NCI-H526 (cell line): ENCODE measurements at places on chromosomes 1 and 21.

- DNase-seq: peak; percentile 36
Observed at GRCh38 chr1:204255966-204256365, 42.2 kb upstream of the GOLT1A start.

- no peak for DNase-seq
Observed at GRCh38 chr1:221099747-221100595, 220.7 kb downstream of the HLX start.

DNA sequence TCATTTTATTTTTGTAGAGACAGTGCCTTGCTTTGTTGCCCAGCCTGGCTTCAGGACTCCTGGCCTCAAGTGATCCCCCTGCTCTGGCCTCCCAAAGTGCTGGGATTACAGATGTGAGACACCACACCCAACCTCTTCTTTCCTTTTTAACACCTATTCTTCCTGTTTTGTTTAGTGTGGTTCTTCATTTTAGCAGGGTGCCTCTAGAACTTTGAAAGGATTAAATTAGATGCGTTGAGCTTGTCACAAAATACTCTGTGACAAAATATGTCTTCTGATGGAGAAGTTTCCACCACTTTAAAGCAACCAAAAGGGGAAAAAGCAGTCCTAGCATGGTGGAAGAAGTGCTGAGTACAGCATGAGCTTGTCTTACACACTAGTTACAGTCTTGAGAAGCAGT is 42.0 kb downstream of the CDC14A start:
- DNase-seq: no peak

DNA sequence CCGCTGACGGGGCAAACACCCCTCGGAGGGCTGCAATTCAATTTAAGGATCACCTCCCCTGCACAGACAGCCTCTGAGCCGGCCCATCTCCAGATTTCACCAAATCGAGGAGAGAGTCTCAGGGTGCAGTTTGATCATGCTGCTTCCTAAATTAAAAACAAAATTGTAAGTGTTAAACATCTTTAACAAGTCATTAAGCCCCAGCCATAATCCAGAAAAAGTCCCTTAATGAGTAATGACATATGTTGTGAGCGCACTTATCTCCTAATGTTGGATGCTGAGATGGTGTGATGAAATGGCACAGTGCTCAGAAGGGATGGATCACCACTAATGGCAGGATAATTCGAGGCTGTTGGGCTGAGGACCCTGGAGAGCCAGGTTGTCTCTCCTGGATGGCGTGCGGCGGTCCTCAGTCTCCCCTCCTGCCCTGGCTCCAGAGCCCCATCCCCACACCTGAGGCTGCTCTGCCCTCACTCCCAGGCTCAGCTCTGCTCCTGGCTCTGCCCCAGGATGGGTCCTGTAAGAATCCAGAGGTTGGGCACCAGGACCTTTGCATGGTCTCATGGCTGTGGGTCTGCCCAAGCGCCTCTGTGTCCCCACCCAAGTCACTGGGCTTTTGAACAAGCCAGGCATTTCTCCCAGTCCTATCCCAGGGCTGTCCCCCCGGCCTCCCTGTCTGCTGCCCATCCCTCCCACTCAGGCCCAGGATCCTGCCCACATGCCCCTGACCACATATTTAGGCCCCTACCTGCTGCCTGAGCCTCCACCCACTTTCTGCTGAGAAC is 224.4 kb upstream of the POU3F1 start:
- DNase-seq: no peak

DNA sequence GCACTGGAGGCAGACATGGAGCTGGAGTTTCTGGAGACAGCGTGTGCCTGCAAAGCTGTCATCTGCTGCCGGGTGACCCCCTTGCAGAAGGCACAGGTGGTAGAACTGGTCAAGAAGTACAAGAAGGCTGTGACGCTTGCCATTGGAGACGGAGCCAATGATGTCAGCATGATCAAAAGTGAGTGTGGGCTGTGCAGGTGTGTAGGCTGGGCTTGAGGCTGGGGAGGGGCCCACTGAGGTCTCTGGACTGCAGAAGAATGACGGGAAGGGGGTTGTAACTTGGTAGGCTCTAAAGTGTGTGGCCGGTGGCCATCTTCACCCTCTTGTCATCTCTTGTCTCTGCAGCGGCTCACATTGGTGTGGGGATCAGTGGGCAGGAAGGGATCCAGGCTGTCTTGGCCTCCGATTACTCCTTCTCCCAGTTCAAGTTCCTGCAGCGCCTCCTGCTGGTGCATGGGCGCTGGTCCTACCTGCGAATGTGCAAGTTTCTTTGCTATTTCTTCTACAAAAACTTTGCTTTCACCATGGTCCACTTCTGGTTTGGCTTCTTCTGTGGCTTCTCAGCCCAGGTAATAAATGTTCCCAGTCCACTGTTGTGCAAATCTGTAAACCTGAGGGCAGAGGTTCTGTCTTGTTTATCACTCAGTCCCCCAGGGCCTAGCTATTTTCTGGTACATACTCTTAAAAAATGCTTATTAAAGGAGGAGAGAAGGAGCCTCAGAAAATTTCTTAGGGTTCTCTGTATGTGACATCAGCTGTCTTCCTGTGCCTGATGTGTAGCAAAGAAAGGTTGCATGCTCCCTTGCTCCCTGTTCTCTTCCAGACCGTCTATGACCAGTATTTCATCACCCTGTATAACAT is 19.9 kb downstream of the ATP8B2 start:
- DNase-seq: peak; percentile 68

GRCh38 chr1:117964290-117965038 is 34.9 kb downstream of the WDR3 start:
- no peak for DNase-seq

DNA sequence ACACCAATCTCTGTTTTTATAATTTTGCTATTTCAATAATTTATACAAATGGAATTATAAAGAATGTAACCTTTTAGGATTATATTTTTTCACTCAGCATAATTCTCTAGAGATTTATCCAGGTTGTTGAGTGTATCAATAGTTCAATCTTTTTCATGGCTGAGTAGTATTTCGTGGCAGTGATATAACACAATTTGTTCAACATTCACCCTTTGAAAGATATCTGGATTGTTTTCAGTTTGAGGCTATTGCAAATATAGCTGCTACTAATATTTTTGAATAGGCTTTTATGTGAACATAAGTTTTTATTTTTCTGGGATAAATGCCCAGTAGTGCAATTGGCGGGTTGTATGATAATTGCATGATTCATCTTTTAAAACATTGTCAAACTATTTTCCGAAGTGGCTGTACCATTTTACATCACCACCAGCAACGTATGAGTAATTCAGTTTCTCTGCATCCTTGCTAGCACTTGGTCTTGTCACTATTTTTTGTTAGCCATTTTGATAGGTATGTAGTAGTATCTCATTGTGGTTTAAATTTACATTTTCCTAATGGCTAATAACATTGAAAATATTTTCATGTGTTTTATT is 55.6 kb upstream of the ABCD3 start:
- DNase-seq: no peak

- no peak for DNase-seq
Observed at GRCh38 chr1:4284976-4285375, 369.4 kb upstream of the AJAP1 start.

DNA sequence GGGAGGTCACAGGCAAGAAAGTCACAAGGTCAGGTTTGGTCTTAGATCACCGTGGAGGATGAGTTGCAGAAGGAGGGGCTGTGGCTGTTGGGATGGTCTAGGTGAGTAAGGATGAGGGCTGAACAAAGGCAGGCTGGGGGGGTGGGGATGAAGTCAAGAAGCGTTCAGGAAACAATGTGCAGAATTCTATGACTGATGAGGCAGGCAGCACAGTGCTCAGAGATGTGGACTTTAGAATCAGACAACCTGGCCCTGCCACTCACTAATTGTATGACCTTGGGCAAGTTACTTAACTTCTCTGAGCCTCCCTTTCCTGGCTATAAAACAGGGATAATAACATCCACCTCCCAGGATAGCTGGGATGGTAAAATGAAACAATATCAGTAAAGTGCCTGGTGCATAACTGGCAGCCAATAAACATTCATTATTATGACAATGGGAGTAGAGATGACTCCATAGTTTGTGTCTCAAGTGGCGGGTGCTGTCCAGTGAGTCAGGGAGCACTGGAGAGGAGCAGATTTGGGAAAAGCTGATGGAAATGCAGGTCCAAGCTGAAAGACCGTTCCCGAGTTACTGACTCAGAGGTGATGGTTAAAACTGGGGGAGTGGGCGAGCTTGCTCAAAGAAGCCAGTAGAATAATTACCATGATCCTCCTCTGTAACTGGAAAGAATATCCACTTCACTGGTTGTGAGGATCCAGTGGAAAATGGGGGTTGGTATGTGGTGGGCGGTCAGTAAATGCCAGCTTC is 2.1 kb downstream of the TIE1 start:
- no peak for DNase-seq

DNA sequence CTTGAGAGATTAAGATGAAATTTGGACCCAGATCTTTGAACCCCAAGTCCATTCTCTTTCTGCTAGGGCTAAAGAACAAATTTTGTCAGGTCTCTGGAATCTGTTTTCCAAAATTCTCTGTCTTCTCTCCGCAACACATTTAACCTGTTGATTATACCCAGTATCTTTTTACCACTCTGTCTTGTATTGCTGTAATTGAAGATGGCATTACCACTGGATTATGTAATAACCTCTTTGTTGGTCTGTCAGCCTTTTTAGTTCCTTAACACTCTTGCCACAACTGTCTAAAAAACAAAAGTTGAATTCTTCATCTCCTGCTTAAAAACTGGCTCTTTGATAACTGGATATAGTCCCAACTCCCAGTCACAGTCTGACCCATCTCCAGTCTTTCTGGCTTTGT is 3.0 kb downstream of the SRP9 start:
- DNase-seq: no peak

DNA sequence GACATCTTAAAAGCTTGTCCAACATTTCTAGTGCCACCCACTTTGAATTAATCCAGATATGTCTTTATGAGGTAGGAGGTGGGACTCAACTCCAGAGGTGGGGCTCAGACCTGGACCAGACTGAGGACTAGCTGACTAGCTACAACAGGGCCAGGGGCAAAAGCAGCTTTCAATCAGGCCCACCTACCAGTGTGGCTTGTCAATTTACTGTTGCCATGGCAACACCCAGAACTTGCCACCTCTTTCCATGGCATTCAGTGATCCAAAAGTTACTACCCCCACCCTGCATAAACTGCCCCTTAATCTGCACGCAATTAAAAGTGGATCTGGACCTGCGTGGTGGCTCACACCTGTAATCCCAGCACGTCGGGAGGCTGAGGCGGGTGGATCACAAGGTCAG is 113.2 kb upstream of the KAZN start:
- DNase-seq: no peak

- DNase-seq: no peak
Observed at GRCh38 chr1:110393286-110393685, 2.5 kb upstream of the SLC16A4 start.

GRCh38 chr1:55309786-55310504 is 94.8 kb upstream of the USP24 start:
- no peak for DNase-seq

GRCh38 chr1:161206411-161207140 is 4.4 kb downstream of the NDUFS2 start:
- DNase-seq: no peak

GRCh38 chr1:115445090-115445489 is 107.0 kb upstream of the NGF start:
- DNase-seq: no peak

- DNase-seq: no peak
Observed at GRCh38 chr1:178821134-178821866, 49.6 kb downstream of the ANGPTL1 start.

DNA sequence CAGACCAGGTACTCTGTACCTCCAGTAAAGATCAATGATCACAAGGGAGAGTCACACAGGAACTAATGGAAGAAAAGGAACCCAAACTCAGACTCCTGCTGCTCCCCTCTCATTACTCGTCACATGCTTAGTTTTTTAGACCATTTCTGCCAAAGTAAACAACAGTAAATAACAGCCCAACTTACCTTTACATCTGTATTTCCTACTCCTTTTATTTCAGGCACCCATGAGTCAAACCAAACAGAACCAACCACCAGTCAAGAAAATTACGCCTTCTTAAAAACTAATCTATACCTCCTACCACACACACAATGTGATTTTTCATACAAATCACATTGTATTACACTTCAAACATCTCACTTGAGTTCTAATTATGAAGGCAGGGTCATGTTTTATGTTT is 61.4 kb upstream of the HTR1D start:
- DNase-seq: no peak

GRCh38 chr1:208227366-208227765 is 16.8 kb downstream of the PLXNA2 start:
- DNase-seq: no peak

DNA sequence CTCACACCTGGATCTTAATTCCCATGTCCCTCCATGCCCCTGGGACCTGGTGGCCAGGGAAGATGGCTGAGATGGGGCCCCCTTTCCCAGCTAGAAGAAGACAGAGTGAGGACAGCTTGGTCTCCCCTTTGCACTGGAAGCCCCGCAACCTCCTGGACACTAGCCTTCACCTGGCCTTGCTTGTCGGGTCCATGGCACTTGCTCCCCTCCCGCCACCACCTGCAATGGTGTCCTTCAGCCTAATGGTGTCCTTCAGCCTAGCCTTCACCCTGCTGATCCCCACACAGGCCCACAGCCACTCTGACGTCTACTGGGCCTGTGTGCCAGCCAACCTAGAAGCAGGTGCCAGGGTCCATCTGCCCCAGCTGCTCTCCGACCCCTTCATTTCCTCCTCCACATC is 45.9 kb upstream of the EDN2 start:
- no peak for DNase-seq

GRCh38 chr1:167126317-167126716 is 32.4 kb downstream of the STYXL2 start:
- no peak for DNase-seq

DNA sequence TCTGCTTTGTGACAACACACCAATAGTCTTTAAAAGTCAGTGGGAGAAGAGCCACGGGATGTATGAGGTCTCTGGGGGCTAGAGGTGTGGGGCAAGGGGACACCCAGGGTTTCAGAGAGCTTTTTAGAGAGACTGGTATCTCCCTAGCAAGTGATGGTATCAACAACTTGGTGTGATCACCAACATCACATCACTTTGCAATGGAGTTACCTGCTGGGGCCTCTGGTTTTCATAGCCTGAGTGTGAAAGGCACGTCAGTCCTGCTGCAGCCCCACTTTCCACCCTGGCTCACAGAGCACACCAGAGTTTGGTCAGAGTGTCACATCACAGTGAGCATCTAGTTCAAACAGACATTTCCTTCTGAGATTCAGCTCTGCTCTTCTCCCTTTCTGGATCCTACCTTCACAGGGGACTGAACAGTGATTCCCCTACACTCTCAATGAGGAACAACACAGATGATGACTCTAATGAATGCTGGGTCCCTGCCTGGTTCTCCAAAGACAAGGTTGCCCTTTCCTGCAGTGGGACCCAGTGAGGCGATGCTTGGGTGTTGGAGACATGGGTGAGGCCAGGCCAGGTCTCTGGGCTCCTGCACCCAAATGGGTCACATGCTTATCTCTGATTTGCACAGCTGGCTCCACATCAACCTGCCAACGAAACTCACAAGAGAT is 2.0 kb upstream of the MAN1C1 start:
- DNase-seq: no peak

GRCh38 chr1:41773144-41773591 is 145.6 kb downstream of the HIVEP3 start:
- no peak for DNase-seq

DNA sequence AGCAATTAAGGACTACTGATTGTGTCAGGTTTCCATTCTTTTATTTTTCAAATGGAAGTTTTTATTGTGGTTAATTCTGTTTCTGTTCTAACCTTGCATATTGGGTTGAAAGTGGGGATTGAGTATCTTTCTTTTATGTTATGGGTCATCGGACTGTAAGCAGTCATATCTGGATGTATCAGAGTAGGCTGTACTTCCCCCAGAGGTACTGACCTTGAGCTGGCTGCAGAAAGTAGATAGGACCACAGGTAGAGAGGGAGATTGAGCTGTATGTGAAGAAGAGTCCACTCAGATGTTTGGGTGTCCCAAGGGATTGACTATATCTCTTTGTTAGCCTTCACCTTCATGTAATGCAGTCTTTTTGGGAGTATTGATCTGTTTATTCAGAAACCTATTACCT is 20.5 kb upstream of the ALG14 start:
- DNase-seq: no peak
